ENCODE measurements at places on chromosomes 2 and 18. TPM values are rescaled to one million over a fixed set of nuclear protein-coding genes. Genes with fewer than 3 reads are reported as not detected.

The ITGA6 gene
- 395 TPM for total RNA-seq

DNA sequence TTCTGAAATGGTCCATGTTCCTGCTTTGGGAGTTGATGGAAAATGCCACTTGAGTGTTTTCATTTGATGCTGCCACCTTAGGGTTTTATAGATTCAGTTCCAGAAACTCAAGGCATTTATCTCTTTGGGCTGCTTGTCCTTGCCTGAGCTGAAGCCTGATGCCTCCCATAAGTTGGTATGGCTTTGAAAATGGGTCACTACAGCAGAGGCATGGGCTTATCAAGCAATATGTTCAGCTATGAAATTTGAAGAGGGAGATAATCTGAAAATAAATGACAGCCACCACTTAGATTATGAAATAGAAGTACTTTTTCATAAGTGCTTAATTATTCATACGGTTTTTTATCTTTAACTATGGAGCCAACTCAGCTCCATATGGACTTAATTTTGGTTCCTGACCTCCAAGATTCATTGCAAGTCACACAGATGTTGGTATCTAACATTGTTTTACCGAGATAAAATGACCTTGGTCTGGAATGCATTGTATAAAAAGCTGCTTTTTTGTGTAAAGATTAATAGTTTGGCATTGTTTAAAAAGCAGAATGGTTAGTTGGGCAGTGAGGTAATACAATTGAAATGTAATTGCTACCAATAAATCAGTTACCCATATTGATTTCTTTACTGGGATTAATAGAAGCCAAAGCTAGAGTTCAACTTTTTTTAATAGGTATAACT, 4.5 kb downstream of the SLC14A1 start:
- no peak for DNase-seq
- no peaks in the 10 kb centered on the region for H3K4me1 ChIP-seq
- no peak overlapping the region for H3K4me3 ChIP-seq
- no peaks in the 10 kb centered on the region for H3K27me3 ChIP-seq

The SP100 gene
- 122 TPM for total RNA-seq

The KCNF1 gene
- not detected for total RNA-seq

The CBLN2 gene
- total RNA-seq, result 3.1 TPM

GRCh38 chr2:239502430-239503186, 101.8 kb upstream of the HDAC4 start:
- no peak for DNase-seq
- H3K4me3 ChIP-seq, result no peak overlapping the region
- H3K27me3 ChIP-seq, result no peaks in the 10 kb centered on the region
- no peaks in the 10 kb centered on the region for H3K4me1 ChIP-seq
- H3K27ac ChIP-seq, result no peak overlapping the region
- H3K36me3 ChIP-seq, result no peaks in the 10 kb centered on the region

The STAMBP gene
- total RNA-seq, result 26.3 TPM

DNA sequence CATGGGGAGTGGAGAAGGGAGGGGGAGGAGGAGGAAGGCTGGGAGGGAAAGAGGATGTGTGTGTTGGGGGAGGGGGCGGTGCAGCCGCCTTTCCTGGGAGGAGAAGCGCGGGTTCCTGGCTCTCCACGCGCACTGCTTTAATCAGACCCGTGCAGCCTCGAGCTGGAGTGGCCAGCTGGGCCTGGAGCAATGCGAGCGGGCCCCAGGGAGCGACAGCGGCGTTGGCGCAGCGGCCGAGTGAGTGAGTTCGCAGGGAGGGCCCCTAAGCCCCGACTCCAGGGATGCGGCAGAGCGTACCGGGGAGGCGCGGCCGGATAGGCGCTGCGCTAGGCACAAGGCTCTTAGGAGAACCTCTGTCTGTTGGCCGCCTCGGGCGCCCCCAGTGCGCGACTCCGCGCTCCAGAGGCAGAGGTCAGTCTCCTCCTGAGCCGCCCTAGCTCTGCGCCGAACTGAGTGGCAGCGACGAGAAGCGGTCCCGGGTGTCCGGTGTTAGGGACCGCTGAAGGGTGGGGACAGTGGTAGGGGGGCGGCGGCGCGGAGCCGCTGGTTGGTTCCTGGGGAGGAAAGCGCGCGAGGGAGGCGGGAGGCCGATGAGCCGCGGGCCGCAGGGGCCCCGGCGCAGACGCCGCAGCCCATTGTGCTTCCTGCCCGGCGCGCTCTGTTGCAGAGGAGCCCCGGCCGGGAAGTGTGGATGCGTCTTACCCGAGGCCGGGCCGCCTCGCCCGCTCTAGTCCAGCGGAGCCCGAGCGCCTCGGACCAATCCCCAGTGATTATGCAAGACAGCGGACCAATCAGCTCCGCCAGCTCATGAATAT, 455 bp upstream of the DLX1 start:
- H3K36me3 ChIP-seq, result no peaks in the 10 kb centered on the region
- no peak for DNase-seq
- peaks cover 62% of the 10 kb centered on the region for H3K4me1 ChIP-seq
- peak overlapping the region; percentile 52 for H3K27ac ChIP-seq

The ASPRV1 gene
- 6.0 TPM for total RNA-seq

GRCh38 chr2:149134335-149134923, 95.9 kb downstream of the LYPD6B start:
- no peak for DNase-seq
- no peak overlapping the region for H3K4me3 ChIP-seq
- H3K36me3 ChIP-seq, result no peaks in the 10 kb centered on the region

The FBXO15 gene
- total RNA-seq, result 4.4 TPM

DNA sequence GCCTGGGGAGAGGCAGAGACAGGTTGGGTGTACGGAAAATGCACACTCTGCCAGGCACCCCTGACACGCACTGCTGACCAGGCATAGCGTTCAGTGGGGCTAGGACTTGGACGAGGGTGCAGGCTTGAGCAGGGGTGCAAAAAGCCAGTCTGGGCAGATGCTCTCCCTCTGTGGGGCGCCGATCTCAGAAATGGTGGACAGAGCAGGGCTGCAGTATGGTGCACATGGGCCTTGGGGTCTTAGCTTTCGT, 1.0 kb upstream of the ARHGEF4 start:
- H3K27ac ChIP-seq, result no peak overlapping the region
- no peak overlapping the region for H3K4me3 ChIP-seq

DNA sequence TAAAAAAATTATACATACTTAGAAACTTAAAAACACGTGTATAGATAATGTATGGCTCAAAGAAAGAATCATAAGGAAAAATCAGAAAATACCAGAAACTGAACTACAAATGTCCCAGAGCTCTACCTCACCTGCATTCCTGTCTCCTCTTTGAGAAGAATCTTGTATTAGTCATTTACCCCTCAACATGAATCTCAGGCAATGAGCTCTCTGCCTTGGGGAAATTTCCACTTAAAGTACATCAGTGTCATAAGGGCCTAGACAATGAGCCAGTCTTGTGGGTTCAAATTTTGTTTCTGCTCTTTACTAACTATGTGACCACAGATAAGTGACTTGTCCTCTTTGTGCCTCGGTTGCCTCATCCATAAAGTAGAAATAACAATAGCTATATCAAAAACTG, 40.1 kb downstream of the SCG2 start:
- no peak overlapping the region for H3K4me3 ChIP-seq
- no peaks in the 10 kb centered on the region for H3K4me1 ChIP-seq

GRCh38 chr2:229301237-229301636, 30.1 kb upstream of the PID1 start:
- H3K36me3 ChIP-seq, result no peaks in the 10 kb centered on the region
- no peak overlapping the region for H3K4me3 ChIP-seq
- no peaks in the 10 kb centered on the region for H3K4me1 ChIP-seq
- H3K27me3 ChIP-seq, result no peaks in the 10 kb centered on the region

DNA sequence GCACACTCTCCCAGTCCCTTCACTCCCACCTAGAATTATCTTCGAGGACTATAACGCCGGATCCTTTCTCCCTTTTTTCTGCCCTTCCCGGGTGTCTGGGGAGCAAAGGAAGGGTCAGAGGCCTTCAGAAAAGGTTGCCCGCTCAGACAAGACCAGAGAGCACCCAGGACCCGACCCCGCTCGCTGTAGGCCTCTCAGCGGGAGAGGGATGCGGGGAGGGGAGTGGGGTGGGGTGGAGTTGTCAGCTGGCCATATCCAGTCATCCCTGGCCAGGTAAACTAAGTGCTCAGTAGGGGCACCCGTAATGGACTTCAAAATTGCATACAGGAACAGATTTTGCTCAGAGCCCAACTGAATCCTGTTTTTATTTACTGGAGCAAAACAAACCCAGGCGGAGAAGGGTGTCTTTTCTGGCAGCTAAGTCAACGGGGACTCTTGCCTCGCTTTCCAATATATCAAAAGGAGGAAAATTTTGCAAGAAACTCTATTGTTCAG, 65.0 kb downstream of the NOL4 start:
- no peak overlapping the region for H3K4me3 ChIP-seq
- H3K4me1 ChIP-seq, result no peaks in the 10 kb centered on the region
- H3K36me3 ChIP-seq, result no peaks in the 10 kb centered on the region
- H3K27me3 ChIP-seq, result no peaks in the 10 kb centered on the region
- DNase-seq, result no peak

- no peak overlapping the region for H3K4me3 ChIP-seq
- no peaks in the 10 kb centered on the region for H3K4me1 ChIP-seq
- H3K27me3 ChIP-seq, result no peaks in the 10 kb centered on the region
These were observed 28.9 kb downstream of the SERTAD2 start for GRCh38 chr2:64624862-64625261.

Data from tibial nerve (tissue), 4 donors.